ENCODE measurements at places on chromosomes 4 and X.

DNA sequence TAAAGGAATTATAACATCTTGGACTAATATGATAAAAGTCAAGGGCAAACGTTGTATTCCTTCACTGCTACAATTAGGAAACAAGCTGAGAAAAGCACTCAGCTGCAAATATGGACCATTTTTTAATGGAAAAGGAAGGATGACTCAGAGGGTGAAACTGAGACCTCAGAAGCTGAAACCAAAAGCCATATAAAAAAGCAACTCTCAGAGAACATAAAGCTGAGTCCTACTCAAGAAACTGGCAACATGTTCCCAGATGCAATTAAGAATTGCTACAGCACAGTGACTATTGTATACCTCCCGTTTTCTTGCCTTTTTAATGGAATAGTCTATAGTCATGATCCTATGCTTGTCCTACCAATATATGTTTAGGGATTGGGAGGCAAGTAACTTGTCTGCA, 1106.4 kb upstream of the INTU start:
- DNase-seq, result no peak

GRCh38 chr4:143282211-143282707, 54.4 kb upstream of the GAB1 start:
- DNase-seq, result no peak

GRCh38 chrX:100070334-100070849, 339.7 kb downstream of the PCDH19 start:
- no peak for DNase-seq

- no peak for DNase-seq
Measured at GRCh38 chr4:150694438-150694837, 112.5 kb downstream of the MAB21L2 start.

DNA sequence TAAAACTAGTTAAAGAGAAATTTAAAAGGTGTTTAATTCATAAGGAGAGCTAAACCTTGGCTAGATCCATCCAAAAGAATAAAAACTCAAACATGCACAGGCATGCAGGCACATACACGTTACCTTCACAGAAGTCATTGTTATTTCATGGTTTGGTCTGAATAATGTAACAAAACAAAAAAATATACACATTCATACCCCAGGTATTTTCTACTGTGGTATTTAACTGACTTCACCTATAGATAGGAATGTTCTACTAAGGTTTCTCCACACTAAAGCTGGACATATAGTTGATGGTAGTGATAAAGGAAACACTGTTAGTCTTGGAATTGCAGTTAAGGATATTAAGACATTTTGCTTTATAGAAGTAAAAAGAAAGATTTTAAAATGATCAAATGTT, 283.6 kb upstream of the PCDH10 start:
- peak; percentile 70 for DNase-seq

DNA sequence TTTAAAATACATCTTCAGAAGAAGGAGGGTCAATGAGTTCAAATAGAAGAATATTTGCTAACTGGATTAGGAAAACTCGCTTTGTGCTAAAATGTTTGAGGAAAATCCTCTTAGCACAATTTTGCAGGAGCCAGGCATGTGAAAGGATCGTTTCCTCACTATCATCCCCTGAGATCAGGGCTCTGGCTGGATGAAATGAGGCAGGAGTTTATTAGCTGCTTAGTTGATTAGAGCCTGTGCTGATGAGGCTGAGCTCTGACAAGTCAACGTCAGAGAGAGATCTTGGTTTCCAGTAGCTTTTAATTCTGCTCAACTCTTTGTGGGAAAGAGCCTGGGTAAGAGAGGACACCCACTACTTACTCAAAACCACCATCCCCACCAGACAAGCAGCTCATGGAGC, 8.0 kb upstream of the DRD5 start:
- DNase-seq, result no peak
